ENCODE measurements at places on chromosomes 13 and 19.

DNA sequence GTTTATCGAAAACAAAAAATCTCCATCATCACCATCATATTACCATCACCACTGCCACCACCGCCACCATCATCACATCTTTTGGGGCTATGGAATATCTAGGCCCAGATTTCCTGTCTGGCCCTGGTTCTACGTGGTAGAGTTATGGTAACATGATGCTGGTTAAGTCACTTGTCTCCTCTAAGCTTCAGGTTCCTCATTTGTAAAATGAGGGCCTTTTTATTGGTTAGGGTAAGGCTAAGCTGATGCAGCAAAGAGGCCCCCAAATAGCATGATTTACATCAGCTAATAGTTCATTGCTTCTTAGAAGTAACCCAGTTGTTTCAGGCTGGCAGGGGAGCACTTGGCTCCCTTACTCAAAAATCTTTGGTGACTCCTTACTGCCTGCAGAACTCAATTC lies 37.9 kb downstream of the PCDH8 start:
- no peak for DNase-seq

- DNase-seq, result no peak
Measured at GRCh38 chr13:67283637-67284036, 53.5 kb upstream of the PCDH9 start.

DNA sequence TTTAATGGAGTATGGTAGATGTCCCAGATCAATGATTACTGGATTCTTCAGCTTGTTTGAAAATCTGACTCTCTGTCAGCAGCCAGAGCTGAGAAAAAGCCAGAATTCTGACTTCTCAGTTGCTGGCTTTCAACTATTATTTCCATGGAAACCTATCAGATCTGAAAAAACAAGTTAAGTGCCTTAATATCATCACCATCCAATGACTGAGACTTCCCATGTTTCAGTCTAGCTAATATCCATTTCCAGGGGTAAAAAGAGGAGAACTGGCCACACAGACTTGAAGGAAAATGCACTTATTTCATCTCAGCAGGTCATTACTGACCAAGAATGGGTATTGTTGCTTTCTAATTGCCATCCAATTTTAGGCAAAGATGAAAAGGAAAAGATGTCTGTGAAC lies 75.2 kb downstream of the TNFSF11 start:
- no peak for DNase-seq

DNA sequence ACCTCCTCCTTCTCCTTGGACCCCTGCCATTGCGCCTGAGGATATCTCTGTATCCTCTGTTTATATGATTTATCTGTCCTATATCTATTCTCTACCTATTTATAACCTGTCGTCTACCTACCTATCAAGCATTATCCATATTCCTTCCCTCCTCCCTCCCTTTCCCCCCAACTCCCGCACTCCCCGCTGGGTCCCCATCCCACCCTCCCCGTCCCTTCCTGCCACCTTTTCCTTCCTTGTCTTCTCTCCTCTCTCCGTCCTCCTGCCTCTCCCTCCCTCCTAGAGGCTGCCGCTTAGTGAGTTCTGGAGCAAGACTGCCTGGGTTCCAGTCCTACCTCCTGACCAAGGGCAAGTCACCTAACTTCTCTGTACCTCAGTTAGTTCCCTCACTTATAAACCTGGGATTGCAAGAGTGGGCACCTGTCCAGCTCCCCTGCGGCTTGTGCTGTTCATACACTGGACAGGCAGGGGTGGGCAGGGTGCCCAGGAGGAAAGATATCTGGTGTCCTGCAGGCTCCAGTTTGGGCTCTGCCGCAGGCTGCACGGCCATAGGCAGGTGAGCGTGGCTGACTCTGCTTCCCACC lies 16.1 kb downstream of the TTYH1 start:
- DNase-seq, result no peak

GRCh38 chr19:44770550-44771257 lies 7.0 kb upstream of the CBLC start:
- peak; percentile 98 for DNase-seq

- DNase-seq, result no peak
Measured at GRCh38 chr13:56412856-56413255, 727.9 kb upstream of the PRR20A start.

DNA sequence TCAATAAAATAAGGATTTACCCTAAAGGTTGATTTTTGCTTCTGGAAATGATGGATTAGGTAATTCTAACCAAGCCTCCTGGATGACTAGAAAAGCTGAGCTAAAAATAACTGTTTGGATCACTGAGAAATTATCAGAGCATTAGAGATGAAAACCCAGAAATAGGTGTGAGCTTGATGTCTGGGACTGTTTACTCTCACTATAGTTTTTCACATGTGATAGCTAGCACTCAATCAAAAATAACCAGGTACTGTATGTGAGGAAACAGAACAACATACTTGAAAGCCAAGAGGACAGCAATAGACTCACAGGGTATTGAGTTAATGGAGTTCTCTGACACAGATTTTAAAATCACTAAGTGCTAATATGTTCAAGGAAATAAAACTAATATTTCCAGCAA lies 9.5 kb downstream of the ZAR1L start:
- no peak for DNase-seq

DNA sequence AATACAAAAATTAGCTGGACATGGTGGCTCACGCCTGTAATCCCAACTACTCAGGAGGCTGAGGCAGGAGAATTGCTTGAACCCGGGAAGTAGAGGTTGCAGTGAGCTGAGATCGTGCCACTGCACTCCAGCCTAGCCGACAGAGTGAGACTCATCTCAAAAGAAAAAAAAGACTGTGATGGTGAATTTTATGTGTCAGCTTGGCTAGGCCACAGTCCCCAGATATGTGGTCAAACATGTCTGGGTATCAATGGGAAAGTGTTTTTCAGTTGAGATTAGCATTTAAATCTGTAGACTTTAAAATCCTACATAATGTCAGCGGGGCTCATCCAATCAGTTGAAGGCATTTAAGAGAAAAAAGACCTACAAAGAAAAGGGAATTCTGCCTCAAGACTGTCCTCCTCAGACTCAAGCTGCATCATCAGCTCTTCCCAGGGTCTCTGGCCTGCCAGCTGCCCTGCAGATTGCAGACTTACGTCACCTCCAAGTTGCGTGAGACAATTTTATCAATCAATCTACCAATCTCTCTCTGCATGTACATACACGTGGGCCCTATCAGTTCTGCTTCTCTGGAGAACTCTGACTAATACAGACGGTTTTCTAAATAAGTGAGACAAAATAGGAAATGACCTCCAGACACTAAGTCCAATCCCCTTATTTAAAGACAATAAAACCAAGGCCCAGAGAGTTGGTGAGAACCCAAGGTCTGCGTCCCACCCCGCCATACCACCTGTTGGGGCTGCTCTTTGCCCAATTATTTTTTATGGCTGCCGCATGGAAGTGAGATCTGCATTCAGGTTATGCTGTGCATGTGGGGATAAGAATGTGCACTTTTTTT lies 99.2 kb downstream of the ABCC4 start:
- DNase-seq, result peak; percentile 10
